Spleen (tissue), 13 donors: ENCODE measurements at places on chromosomes 11 and 22. TPM values are rescaled to one million over a fixed set of nuclear protein-coding genes. Genes with fewer than 3 reads are reported as not detected.

Gene CCDC86
- 11.3 TPM for total RNA-seq

DNA sequence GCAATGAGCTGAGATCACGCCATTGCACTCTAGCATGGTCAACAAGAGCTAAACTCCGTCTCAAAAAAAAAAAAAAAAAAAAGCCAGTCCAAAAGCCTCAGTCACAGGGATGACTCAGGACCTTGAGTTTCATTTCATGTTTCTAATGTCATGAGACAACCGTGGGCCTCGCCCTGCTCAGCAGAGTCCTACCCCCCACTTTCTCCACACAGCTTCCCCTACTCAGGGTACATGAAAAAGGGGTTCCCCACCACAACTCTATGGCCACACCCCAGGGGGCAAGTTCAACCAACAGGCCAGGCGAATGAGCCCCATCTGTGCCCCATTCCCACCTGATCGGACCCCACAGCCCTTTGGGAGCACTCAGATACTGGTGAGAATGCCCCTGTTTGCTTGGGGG, 24.3 kb upstream of the ADA2 start:
- DNase-seq = peak; percentile 82

Gene TRIM6
- 5.6 TPM for total RNA-seq

Gene MS4A6A
- 109 TPM for total RNA-seq

- no peak for DNase-seq
Observed at GRCh38 chr11:23684701-23685100, 812.2 kb upstream of the LUZP2 start.

Gene DAGLA
- 2.0 TPM for total RNA-seq

DNA sequence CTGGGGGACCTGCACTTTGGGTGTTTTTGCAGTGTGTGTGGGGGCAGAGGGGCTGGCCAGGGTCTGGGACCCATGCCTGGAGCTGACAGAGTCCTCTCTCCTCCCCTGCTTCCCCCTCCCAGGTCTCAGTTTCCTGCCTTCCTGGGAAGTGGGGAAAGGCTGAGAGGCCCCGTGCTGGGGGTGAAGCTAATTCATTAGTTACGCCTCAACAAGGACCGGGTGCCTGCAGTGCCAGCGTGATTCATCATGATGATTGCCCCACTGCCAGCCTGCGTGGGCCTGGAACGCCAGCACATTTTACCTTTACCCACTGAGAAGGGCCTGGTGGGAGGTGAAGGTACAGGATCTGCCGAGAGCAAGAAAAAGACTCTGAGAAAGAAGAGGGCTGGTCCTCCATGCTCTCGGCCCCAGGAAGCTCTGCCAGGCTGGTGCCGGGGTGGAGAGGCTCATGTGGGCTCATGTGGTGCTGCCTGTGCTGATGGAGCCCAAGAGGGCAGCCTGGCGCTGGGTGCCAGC, 2.9 kb upstream of the LRRC10B start:
- DNase-seq = no peak

Gene NXPE4
- total RNA-seq = not detected

DNA sequence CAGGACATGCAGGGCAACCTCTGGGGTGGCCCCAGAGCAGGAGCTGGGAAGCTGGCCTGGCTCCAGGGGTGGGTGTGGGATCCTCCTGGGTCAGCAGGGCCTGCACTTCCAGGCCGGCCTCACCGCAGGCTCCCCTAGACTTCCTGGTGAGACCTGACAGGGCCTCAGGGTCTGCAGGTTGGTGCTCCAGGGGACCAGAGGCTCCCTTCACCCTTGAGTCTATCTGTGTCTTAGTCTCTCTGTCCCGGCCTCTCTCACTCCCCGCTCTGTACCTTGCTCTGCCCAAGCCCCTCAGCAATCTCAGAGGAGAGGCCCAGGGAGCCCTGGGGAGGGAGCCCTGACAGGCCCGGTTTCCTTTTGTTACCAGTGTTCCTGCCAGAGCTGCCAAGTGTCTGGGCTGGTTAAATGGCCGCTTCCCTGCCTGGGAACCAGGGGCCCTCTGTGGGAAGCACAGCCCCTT, 13.9 kb downstream of the CD82 start:
- DNase-seq = peak; percentile 74

GRCh38 chr11:120420572-120420971, 84.4 kb downstream of the ARHGEF12 start:
- DNase-seq = no peak

DNA sequence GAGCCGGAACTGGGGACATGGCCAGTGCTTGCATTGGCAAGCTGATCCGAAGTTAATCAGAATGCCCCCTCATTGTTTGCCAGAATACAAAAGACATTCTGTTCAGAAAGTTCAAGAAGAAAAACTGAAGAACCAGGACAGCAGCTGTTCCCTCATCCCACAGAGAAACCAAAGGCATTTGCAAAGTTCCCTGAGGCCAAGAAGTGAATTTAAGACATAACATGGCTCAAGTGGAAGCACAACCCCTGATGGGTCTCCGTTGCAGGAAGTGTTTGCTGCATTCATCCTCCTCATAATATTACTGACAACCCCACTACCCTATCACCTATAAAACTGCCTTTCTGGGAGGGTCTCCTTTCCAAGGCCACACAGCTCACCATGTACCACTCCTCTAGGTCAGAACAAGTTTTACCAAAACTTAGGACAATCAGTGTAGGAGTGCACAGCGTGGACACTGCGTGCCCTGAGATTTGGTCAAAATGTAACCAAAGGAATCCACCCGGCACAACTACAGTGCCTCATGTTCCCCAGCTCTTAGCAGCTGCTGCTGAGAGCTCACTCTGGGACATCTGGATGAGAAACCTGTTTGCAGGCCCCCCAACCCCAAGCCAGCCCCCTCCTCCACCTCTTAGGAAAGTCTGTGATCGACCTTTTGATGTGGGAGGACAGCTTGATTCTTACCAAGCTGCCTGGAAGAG, 101.6 kb upstream of the AKIP1 start:
- no peak for DNase-seq

Gene ZNF70
- 7.1 TPM for total RNA-seq

GRCh38 chr22:40107851-40108378, 69.8 kb upstream of the TNRC6B start:
- no peak for DNase-seq

DNA sequence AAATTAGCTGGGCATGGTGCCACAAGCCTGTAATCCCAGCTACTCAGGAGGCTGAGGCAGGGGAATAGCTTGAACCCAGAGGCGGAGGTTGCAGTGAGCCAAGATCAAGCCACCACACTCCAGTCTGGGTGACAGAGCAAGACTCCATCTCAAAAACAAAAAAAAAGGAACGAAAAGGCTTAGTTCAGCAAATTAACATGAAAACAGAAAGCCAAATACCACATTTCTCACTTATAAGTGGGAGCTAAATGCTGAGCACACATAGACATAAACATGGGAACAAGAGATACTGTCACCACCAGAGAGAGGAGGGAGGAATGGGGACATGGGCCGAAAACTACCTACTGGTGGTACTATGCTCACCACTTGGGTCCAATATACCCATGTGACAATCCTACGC, 38.6 kb downstream of the SCGB1A1 start:
- no peak for DNase-seq

DNA sequence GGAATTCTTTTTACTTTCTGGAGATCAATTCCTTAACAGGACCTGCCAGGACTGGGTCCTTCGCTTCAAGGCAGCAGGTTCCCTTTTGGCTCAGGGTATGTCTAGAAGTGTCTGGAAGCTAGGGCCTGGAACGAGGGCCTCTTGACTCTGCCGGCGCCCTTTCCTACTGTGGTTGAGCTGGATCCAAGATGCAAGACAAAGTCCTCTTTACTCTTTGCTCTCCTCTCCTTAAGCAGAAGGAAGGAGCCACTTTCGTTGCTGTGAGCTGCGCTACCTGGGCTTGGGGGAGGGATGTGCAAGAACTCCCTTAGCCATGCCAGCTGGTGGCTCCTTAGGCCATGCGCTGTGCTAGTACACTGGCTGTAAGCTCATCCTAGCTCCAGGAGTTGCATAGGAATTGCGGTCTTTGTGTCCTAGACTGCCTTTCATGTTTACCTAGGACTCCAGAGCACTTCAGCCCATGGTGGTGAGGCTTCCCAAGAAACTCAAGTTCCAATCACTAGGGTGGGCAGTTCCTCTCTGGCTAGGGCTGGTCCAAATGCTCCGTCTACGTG, 18.1 kb downstream of the GLB1L2 start:
- DNase-seq = no peak

DNA sequence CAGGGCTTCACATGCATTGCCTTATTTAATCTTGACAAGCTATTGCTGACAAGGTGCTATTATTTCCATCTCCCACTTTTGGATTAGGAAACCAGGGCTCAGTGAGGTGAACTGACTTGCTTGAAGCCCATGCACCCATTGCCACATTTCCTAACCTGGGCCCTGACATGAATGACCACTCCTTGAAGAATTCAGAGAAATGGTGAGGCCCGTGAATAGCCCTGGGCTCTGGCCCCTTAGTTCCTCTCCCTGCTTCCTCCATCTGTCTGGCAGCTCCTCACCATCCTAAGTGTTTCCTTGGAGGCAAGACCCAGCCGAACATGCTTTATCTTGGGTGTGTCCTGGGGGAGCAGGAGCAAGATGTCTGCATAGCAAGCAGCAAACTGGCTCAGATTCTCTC, 56.1 kb upstream of the NECTIN1 start:
- peak; percentile 15 for DNase-seq

GRCh38 chr22:49153921-49154320, 673.8 kb downstream of the BRD1 start:
- peak; percentile 55 for DNase-seq
